ENCODE measurements at places on chromosomes 7 and 10.
A peak's percentile ranks its signal among the peaks of the same experiment; 100 is the strongest.

DNA sequence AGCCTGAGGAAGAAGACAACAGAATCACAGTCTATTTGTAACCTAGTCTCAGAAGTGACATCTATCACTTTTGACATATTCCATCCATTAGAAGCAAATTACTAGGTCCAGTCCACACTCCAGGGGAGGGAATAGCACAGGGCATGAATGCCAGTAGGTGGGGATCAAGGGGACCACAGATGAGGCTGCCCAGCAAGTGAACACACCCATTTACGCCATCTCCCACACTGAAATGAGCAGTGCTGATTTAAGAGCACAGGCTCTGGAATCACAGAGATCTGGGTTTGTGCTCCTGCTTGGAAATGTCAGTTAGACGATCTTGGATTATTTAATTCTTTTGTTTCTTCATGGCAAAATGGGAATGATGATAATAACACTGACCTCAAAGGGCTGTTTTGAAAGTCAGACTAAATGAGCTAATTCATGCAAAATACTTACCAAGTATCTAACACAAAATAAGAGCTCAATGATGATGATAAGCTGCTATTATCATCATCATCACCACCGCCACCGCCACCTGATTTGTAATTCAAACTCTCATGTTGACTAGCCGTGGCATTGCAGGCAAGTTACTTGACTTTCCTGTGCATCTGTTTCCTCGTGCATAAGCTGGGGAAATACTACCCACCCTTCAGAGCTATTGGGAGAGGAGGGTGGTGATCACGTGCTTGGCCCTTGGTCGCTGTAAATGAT is 138.9 kb upstream of the KLF14 start:
- no peak for DNase-seq

DNA sequence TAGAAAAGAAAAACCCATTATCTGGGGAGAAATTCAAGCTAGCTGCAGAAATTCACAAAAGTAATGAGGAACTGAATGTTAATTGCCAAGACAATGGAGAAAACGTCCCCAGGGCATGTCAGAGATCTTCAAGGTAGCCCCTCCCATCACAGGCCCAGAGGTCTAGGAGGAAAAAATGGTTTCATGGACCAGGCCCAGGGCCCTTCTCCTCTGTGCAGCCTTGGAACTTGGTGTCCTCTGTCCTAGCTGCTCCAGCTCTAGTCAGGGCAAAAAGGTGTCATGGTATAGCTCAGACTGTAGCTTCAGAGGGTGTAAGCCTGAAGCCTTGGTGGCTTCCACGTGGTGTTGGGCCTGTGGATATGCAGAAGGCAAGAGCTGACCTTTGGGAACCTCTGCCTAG is 411.8 kb downstream of the ADRA2A start:
- DNase-seq: no peak

DNA sequence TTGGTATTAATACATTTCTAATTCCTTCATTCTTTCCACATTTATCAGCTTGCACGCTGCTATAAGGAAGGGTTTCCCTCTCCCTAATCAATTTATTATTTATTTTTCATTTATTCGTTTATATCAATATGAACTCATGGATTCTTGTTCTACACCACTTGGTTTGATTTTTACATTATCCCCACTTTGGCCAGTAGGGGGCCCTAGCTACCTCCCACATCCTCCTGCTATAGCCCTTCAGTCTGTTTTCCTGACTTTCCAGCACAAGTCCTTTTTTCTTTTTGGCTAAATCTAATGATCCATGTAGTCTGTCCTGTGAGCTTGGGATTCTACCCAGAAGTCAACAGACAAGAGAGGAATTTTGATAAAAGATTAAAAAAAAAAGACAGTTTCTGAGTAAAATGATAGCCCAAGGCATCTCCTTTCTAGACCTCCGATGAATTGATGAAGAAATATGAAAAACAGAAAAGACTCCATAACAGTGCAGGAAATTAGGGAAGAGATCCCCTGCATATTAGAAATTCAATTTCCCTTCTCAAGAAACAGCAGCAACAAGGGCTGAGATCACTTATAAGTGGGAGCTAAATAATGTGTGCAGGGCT is 47.7 kb downstream of the LYZL2 start:
- no peak for DNase-seq

GRCh38 chr7:36777062-36777461 is 52.8 kb upstream of the AOAH start:
- DNase-seq: no peak

- no peak for DNase-seq
Measured at GRCh38 chr7:46654546-46655443, 733.7 kb upstream of the IGFBP3 start.

DNA sequence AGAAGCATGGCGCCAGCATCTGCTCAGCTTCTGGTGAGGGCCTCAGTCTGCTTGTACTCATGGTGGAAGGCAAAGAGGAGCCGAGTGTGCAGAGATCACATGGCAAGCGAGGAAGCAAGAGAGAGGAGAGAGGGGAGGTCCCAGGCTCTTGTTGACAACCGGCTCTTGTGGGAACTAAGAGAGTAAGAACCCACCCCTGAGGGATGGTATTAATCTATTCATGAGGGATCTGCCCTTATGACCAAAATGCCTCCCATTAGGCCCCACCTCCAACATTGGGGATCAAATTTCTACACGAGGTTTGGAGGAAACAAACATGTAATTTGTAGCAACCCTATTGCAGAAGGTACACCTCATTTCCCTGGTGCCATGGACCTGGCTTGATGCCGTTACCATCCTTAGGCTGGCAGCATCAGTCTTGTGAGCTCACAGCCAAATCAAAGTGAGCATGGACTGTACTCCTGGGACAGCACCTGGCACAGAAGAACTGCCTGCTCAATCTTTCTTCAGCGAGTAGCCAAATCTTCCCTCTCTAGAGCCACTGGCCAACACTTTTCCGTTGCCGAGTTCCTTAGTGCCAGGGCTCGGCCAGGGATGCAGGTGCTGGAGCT is 6.5 kb downstream of the BTBD16 start:
- DNase-seq: no peak

GRCh38 chr7:143171697-143172096 is 11.5 kb upstream of the TAS2R39 start:
- DNase-seq: no peak

DNA sequence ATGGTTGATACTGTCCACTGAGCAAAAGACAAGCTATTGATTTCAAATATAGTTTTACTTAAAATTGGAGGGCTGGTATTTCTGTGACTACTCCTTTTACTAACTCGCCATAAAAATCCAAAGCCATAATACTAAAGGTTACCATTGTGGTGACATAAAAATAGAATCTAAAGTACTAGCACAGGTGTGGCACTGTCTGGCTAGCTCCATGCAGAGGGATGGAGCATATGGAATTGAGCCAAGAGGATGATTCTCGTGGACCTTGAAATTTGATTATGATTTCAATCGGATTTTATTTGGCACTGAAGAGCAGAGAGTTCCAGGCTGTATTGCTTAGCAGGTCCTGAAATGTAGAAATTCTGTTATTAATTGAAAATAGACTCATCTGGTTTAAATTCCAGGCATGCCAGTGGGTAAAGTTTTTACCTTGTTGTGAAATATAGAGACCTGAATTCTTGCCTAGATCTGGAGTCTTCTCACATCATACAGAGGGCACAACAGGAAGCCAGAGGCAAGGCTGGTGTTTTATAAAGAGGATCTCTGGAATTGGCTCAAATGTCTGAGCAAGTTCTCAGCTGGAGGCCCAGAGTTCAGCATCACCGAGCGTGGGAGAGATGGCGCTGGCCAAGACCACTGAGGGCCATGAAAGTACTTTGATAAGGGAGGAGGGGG is 29.9 kb upstream of the DLD start:
- no peak for DNase-seq

DNA sequence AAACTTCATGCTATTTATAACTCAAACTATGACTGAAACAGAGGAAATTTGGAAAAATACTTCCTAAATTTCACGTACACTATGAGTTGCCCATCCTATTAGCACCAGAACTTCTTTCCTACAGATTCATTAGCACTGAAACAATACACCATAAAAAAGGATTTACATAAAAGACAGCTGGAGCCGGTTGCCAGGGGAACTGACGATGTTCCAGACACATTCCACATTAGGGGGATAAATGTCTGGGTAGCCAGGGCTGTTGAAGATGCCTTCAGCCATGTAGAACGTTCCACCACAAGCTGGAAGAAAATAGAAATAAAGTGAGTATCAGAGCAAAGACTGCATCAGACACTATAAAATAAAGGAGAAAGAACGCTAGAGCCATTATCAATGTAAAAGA is 129.8 kb upstream of the RSU1 start:
- DNase-seq: no peak

GRCh38 chr7:110386913-110387312 is 704.0 kb upstream of the LRRN3 start:
- DNase-seq: no peak

DNA sequence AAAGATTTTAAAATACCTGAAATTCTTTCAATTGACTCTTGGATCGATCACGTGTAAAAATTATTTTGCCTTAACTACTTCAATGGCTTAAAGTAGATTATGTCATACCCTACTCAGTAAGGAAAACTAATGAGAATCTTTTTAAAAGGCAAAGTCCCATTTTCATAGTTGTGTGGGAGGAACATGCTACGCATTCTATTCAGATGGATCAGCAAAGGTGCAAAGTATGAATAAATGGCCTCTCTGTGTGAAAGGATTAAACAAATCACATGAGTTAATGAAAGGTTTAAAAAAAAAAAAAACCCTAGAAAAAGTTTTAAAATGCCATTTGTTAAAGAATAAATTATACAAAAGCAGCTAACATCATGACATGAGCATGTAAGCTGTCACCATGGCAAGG is 77.1 kb downstream of the ENO4 start:
- no peak for DNase-seq

DNA sequence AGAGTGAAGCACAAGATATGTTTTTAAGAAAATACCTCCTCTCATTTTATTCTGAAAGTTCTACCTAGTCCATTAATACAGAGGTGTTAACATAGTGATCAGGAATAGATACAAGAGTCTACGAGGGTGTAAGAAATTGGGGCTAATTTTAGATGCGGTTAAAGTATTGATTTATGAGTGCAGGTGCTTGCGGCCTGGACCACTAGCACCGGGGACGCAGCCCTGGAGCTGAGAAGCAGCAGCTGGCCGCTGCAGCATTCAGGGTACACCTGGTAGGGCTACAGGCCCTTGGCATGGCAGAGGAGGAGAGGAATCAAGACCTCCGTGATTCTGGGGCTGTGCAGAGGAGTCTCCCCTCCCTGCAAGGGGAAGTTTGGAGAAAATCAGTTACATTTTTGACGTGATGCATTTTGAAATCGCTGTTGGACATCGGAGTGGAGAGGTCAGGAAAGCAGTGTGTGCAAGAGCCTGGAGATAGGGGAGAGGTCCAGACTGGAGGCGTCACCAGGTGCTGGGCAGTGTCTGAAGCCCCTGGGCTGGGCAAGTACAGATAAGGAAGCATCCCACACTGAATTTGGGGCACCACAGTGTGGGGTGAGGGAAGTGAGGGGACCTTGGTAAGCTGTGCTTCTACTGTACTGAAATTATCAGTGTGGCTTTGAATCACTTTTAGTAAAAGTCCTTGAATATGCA is 112.3 kb downstream of the VWC2 start:
- no peak for DNase-seq

- no peak for DNase-seq
Measured at GRCh38 chr7:89456556-89456955, 661.0 kb upstream of the TEX47 start.

GRCh38 chr10:60943316-60944057 is 498 bp downstream of the RHOBTB1 start:
- DNase-seq: peak; percentile 76

- no peak for DNase-seq
Measured at GRCh38 chr10:6204341-6205191, 1.8 kb downstream of the PFKFB3 start.

- no peak for DNase-seq
Measured at GRCh38 chr7:57425969-57426628, 23.9 kb upstream of the ZNF716 start.

- DNase-seq: no peak
Measured at GRCh38 chr10:124820121-124820520, 18.5 kb downstream of the ABRAXAS2 start.

- peak; percentile 48 for DNase-seq
Measured at GRCh38 chr10:46517541-46517940, 38.9 kb downstream of the GPRIN2 start.

DNA sequence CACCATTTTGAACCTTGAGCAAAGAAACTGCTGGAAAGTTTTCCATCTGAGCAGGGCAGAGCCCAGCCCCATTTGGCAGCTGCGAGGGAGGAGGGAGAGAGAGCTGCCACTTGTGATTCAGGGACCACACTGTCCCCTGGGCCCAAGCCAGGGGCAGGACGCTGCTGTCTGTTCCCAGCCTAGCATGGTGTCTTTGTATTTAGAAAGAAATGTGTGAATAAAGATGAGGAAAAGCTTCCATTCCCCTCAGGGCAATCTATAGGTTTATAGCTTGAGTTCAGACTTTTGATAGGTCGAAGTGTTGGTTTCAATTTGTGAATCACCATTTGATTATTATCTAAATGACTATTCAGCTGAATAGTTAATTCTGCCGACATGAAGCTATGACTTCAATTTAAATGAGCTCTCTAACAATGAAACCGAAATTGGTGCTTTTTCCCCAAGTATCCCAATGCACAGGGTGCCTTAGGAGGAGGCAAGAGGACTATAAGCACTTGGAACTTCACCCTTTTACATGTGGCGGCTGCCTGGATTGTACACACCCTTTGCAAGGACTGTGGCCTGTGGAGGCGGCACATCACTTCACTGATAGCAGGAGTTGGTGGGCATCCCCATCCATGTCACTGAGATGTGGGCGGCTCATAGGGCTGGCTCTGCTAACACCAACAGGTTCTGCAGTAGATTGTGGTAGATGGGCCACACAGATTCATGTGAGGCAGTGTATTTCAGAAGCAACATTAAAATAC is 223.5 kb downstream of the CCDC3 start:
- DNase-seq: no peak

DNA sequence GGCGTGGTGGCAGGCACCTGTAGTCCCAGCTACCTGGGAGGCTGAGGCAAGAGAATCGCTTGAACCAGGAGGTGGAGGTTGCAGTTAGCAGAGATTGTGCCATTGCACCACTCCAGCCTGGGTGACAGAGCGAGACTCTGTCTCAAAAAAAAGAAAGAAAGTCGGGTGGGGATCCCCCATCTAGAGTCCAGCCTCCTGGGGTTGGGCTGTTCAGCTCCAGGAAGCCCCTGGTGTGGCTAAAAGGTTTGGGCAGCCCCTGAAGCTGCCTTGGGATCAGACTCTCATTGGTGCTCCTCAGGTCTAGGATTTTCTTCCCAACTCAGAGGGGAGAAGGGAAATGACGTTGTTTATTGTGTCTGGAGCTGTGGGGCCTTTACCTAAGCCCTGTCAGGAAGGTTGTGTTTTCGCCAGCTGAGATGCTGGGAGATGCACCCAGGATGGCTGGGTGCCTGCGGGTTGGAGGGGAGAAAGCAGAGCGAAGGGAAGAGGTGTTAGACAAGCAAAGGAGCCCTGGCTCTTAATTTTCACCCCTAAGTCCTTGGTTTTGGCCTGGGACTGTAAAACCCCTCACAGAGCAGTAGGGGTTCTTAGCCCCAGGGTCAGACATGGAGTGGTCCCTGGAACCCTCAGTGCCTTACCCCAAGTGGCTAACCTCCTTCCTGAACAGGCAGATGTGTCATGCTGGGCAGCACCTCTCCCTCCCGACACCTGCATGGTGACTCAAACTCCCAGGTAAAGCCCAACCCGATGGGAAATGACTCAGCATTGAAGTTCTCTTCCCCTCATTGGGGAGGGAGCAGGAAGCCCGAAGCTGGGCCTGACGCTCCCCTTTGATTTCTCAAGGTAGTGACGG is 21.1 kb downstream of the PLAU start:
- DNase-seq: no peak

All from type B pancreatic cell (in vitro differentiated cells).